Esophagus mucosa (tissue), 1 donor: ENCODE measurements at places on chromosomes 11 and 22.

DNA sequence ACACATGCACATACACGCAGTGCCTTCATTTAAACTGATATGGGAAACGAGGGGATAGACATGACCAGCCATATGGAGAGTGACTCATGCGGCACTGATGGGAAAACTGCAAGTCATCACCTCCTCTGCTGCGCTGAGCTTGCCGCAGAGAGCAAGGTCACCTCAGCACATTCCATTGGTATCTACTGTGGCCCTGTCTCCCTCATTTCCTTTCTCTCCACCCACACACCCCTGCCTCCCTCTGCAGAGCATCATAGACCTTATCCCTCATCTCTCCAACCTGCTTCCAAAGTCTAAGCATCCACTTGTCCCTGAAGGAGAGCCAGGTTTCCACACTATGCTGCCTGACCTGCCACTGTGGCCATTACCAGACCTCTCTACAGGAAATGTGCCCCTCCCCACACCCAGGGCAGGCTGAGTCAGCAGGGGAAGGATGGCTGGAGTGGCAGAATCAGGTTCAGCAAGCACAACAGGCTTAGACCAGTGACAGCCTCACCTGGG is 116.9 kb upstream of the SNX19 start:
- ATAC-seq, result peak; percentile 98

GRCh38 chr11:112279901-112280267 is 19.2 kb upstream of the PLET1 start:
- ATAC-seq, result peak; percentile 68

DNA sequence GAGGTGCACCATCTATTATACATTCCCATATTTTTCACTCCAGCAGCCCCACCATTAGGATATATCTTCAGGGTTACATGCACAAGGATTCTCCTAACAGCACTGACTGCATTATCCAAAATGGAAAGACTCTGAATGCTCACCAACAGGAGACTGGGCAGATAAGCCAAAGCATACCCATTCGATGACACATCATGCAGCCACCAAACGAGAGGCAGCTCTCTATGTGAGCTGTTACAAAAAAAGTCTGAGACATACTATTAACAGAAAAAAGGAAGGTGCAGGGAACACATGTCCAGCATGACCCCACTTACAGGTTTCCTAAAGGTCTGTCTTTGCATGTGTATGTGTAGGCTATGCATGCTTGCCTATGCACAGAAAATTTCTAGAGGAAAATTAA is 12.4 kb upstream of the SERPIND1 start:
- ATAC-seq, result no peak

DNA sequence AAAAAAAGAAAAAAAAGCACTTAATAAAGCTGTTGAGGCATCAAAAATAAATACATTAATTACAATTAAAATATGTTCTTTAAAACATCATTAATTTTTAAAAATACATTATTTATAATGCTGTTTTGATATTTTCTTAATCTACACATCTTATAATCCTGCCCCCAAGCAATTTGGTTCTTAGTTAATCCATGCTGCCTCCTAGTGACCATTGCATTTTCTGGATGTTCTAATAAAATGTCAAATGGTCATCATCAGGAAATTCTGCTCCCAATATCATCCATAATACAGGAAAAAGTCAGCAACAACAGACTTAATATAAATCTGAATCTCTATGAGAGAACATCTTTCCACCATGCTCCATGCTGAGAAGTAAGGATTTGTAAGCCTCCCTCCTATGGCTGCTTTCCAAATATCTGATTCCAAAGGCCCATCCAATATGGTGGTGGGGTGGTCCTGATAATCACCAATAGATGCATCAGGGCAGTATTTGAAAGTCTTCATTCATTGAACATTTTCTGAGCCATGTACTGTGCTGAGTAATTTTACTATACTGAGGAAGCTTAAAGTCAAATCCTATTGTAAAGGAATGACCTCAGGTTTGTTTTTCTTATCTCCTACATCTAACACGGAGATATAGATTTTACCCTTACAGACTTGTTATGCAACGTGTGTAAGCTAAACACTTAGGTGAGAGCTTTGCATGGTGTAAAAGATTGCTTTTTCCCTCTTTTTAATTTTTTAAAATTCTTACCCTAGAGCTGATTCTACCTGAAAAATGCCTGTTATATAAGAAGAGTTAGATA is 124.7 kb upstream of the BMAL1 start:
- no peak for ATAC-seq

- peak; percentile 46 for ATAC-seq
Observed at GRCh38 chr11:48109046-48109666, 107.5 kb upstream of the OR4B1 start.

GRCh38 chr11:46378811-46379481 is 2.5 kb upstream of the MDK start:
- ATAC-seq, result no peak

GRCh38 chr11:21254790-21255189 is 585.4 kb downstream of the NELL1 start:
- no peak for ATAC-seq

- no peak for ATAC-seq
Observed at GRCh38 chr22:38846412-38846811, 2.6 kb upstream of the NPTXR start.

DNA sequence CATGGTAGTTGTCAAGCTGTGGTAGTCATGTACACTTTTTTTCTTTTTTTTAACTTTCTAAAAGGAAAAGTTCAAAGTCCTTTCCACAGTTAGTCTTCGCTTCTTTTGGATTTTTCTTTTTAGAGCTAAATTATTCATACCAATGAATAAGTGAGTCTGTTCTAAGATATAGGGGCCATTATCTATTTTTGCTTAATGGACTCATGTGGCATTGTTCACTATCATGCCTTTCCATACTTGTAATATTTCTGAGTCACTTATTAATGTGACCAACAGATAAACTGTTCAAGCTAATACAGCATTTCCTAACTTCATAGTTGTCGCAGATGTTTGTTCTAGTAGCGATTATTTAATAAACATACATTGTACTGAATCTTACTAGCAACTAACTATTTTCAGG is 8.0 kb upstream of the B3GNT6 start:
- no peak for ATAC-seq

- no peak for ATAC-seq
Observed at GRCh38 chr11:96424693-96425092, 34.9 kb downstream of the JRKL start.

- ATAC-seq, result peak; percentile 73
Observed at GRCh38 chr22:44738347-44738715, 14.0 kb upstream of the ARHGAP8 start.

- ATAC-seq, result no peak
Observed at GRCh38 chr11:110759972-110760381, 47.7 kb upstream of the ARHGAP20 start.

GRCh38 chr11:117443266-117444186 is 115.9 kb downstream of the CEP164 start:
- ATAC-seq, result no peak

- ATAC-seq, result no peak
Observed at GRCh38 chr11:9057007-9057406, 34.4 kb downstream of the SCUBE2 start.

DNA sequence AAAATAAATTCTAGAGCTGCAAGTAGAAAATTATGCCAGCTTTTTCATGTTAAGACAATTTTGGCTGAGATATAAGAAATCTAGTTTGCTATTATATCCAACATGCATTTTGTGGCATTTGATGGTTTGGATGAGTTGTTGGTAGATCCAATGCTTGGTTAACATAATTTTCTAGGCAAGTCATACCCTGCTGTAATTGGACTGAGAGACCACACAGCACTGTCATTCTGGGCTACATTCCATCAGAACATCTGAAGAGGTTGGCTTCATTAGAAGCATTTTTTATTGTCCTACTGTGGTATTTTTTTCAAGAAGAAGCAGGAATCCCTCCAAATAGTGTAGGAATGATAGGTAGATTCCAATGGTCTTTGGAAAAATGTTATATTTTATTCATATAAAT is 561.0 kb downstream of the LUZP2 start:
- no peak for ATAC-seq

GRCh38 chr11:117223741-117224689 is 7.9 kb downstream of the PCSK7 start:
- no peak for ATAC-seq

DNA sequence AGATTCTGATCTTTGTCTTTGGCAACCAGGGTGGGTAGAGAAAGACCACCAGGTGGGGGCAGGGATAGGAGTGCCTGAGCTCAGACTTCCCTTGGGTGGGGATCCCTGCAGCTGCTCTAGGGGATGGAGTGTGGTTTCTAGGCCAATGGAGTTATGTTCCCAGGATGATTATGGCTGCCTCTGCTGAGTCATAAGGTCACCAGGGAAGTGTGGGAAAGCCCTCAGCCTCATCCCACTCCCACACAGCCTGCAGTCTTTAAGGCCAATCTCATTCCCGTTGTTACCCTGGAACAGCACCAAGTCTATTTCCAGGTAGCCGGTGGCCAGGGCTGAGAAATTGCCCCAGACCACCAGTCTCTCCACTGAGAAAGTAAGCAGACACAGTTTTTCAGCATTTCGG is 2269.3 kb upstream of the RAG2 start:
- no peak for ATAC-seq

DNA sequence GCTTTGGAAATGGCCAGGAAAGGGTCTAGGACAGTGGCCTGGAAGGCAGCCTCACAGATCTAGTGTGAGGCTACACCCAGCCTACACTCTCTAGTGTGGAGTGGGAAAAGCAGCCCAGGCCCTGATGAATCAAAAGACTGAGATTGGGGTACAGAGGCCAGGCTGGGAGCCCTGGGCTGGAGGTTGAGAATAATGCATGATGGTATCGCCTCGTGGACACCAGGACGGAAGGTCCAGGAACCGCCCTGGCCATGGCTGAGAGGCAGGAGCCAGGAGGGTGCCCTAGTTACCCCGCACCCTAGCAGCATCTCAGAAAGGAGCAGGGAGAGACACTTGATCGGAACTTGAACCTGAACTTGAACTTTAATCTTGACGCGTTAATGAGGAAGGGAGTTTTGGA is 40.5 kb upstream of the NFAM1 start:
- peak; percentile 19 for ATAC-seq

GRCh38 chr11:75380245-75380644 is 19.1 kb upstream of the RPS3 start:
- ATAC-seq, result no peak

GRCh38 chr11:39374963-39375698 is 2084.3 kb downstream of the LRRC4C start:
- no peak for ATAC-seq

DNA sequence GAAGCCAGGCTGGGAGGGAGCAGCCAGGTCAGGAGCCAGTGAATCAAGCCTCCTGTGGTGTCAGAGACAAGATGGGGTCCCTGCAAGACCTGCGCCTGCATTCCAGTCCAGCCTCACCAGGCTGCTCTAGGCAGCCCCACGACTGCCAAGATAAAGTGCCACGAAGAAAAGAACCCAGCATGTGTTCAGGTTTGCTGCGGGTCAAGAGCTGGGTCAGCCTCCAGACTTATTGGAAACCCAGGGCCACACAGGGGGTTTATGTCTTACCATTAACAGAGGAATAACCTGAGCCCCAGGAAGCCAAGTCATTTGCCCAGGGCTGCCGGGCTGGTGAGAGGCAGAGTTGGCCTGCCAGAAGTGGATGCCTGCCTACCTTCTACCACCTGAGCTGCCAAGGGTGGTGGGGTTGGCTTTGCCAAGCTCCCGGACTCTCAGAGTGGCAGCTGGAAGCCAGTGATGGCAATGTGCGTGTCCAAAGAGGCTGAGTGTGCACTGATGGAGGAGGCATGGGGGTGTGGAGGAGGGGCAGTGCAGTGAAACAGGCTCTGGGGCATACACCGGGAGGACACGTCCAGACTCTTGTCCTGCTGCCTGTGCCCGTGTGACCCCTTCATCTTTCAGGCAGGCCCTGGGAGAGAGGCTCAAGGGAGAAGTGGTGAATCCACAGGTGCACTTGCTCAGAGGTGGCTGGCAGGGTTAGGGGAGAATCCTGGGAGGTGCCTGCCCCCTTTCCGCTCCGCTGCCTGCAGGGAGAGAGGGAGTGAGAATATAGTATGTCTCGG is 1.7 kb downstream of the RASD2 start:
- no peak for ATAC-seq

- ATAC-seq, result peak; percentile 98
Observed at GRCh38 chr11:109946322-109946846, 146.8 kb upstream of the ZC3H12C start.

- ATAC-seq, result no peak
Observed at GRCh38 chr22:20533095-20533878, 25.9 kb downstream of the MED15 start.

GRCh38 chr11:130180896-130181294 is 21.3 kb downstream of the ST14 start:
- peak; percentile 1 for ATAC-seq

DNA sequence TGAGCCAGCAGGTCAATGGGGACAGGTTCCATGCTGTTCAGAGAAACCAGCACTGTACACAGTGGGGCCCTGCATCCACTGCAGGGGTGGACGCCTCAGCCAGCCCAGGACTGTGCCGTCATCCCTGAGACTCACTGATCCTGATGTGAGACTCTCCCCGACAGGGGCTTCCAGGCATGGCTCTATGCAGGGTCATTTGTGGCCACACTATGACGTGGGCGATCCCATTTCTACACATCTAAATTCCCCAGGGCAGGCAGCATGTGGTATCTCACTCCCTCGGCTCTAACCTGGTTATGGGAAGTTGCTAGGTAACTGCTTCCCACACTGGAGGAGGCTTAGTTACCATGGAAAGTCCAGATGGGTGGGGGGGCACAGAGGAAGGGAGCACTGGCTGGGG is 14.2 kb upstream of the FAM83F start:
- no peak for ATAC-seq

GRCh38 chr11:76891285-76891684 is 30.6 kb downstream of the ACER3 start:
- no peak for ATAC-seq

DNA sequence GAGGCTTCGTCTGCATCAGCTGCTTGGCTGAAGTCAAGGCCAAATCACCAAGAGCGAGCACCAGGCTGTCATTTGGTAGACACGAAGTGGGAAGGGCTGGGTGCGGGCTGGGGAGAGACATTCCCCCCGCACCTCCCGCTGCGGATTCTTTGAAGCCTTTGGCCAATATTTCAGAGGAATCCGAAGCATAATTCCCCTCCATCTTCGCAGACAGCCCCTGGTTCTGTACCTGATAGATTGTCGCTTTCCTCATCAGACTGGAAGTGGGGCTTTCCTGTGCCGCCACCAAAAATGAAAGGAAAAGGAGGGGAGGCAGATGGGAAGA is 15.3 kb downstream of the BLID start:
- no peak for ATAC-seq

DNA sequence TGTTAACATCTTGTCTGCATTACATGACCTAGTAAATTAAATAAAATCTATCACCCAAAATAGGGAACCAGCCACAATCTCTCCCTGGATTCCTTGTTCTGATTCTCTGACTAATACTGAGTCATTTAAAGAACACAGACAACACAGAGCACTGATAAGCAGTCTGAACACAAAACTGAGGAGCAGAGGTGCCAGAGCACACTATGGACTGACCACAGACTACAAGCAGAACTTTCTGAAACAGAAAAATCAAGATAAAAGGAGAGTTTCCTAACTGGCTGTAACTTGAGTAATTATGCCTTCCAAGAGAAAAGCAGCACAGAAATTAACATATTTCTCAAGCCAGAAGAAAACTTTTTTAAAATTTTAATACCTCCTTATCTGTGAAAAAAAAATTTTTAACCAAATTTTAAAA is 128.8 kb downstream of the SGSM3 start:
- ATAC-seq, result peak; percentile 65
